Stimulated activated CD8-positive, alpha-beta memory T cell treated with anti-CD3 and anti-CD28 coated beads, Interleukin-4, amount 100 ng/mL, for 24 hours (primary cell): ENCODE measurements at places on chromosomes 13 and 19.

GRCh38 chr13:25744178-25744577, 307.6 kb downstream of the SHISA2 start:
- no peak for DNase-seq

DNA sequence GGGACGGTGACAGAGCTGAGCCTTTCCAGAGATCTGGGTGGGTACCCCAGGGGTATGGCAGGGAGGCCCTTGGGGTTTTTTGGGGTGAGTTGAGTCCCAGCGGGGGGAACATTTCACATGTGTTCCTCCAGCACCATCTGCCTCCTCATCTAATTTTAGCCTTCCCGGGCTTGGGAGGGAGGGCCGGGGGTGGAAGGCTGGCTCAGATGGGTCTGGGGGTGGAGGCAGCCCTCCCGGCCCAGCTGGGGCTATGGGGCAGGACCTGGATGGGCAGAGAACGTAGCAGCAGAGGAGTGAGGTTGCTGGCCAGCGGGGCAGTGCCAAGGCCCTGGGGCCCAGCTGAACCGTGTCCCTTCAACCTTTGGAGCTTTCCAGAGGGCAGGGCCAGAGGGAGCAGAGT, 23.5 kb downstream of the ADGRL1 start:
- no peak for DNase-seq

DNA sequence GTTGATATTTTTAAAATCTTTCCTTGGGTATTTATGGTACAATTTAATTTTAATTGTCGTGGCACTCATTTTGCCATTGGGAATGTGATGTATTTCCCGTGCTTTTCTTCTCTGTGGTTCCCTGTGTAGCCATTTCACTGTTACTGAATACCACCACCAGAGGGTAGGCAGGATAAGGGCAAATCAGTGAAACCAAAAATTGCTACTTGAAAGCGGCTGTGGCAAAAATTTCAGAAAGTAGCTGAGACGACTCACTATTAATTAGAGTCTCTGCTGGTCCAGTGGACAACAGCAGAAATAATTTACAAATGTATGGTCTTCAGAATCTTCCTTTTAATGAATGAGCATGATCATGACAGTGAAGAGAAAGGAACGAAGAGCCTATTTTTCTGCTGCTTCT, 34.4 kb upstream of the MIR17HG start:
- no peak for DNase-seq

DNA sequence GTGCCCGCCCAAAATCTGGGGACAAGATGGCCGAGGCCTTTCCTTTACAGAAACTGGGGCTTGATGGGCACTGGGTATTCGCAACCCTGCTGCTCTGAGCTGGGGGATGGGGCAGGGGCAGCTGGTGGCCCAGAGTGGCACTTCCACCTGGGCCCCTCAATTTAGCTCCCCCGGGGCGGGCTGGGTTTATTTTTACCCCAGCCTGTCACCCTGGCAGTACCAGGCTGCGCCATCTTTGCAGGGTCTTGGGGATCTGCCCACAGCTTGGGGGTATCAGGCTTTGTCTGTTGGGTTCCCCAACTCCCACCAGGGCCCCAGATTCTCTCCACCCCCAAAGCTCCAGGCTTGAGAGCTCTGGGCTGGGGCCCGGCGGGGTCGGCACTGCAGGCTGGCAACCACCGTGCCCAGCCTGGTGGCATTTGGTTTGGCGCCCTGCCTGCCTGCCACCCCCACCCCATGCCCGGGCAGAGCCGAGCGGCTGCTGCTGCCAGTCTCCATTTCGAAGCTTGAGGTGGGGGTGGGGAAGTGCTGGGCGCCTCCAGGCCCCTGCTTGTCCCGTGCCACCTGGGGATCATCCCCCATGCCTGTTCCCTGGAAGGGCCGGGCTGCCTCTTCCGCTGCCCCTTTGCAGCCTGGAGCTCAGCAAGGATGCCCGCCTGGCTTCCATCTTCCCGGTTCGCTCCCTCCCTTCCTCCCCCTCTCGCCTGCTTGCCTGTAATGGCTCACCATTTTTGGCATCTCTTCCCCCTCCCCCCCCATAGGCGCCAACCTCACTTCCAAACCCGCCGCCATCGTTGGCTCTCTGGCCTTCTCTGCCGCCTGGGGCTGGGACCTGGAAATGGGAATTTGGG, 11.4 kb downstream of the NFIX start:
- no peak for DNase-seq

- DNase-seq = no peak
Measured at GRCh38 chr13:82477436-82477835, 1404.8 kb downstream of the SLITRK1 start.
